ENCODE measurements at places on chromosomes 6 and 20. TPM values are rescaled to one million over a fixed set of nuclear protein-coding genes. Genes with fewer than 3 reads are reported as not detected.

Gene RAD21L1
- total RNA-seq = under 0.01 TPM

Gene LINC00237
- total RNA-seq = not detected

Gene CTSZ
- total RNA-seq = 43.6 TPM

Gene PRPH2
- 0.83 TPM for total RNA-seq

Gene C20orf202
- not detected for total RNA-seq

Gene TSPO2
- total RNA-seq = not detected

Gene TOMM34
- total RNA-seq = 97.5 TPM

Gene CST2
- not detected for total RNA-seq

Gene SPTLC3
- 1.4 TPM for total RNA-seq

Gene PANK2
- total RNA-seq = 47.8 TPM

Gene GDAP1L1
- total RNA-seq = not detected

Gene FUT9
- not detected for total RNA-seq

Gene FAM217A
- total RNA-seq = not detected

Gene TRIM15
- total RNA-seq = not detected

Gene R3HDML
- total RNA-seq = not detected

Gene COX4I2
- not detected for total RNA-seq

Gene TXLNB
- under 0.01 TPM for total RNA-seq

Gene ID1
- total RNA-seq = 186 TPM

Gene INSM1
- total RNA-seq = not detected

Gene RAB44
- not detected for total RNA-seq

Gene SLC35A1
- total RNA-seq = 9.7 TPM

Gene CRISP2
- total RNA-seq = not detected

Gene KCNK5
- not detected for total RNA-seq

Gene GTF2H4
- total RNA-seq = 13.4 TPM

Gene BHLHE23
- not detected for total RNA-seq

Gene FOXC1
- total RNA-seq = 1.3 TPM

Gene SLC35B3
- 19.0 TPM for total RNA-seq

Gene MCHR2
- total RNA-seq = not detected

Gene LST1
- not detected for total RNA-seq

All from IMR-90 (cell line).